ENCODE measurements at places on chromosomes 13 and 19. TPM values are rescaled to one million over a fixed set of nuclear protein-coding genes. Genes with fewer than 3 reads are reported as not detected.

The MYH14 gene
- 221 TPM for polyA plus RNA-seq

The REX1BD gene
- 47.2 TPM for polyA plus RNA-seq

The CACNG6 gene
- polyA plus RNA-seq, result 0.04 TPM

DNA sequence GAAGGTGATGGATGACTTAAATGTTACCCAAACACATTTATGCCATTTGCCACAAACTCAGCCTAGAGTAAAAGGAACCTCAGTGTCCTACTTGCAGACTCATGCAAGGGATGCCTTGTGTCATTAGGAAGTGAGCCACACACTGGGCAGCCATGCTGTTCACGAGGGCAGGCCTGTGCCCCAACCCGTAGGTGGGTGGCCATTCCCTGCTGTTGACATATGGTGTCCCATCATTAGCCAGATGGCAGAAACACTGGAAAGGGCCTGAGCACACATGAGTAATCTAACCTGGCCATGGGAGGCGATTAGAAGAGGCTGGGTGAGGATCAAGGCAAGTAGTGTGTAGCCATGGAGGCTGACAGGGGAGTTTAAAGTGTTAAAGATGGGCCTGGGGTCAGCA, 9.7 kb upstream of the LRCH1 start:
- DNase-seq, result no peak
- peaks cover 2% of the 10 kb centered on the region for H3K27me3 ChIP-seq
- H3K4me3 ChIP-seq, result no peak overlapping the region
- H3K27ac ChIP-seq, result no peak overlapping the region

GRCh38 chr13:37485756-37486155, 112.8 kb downstream of the POSTN start:
- no peaks in the 10 kb centered on the region for H3K27me3 ChIP-seq
- no peak for DNase-seq
- H3K36me3 ChIP-seq, result no peaks in the 10 kb centered on the region
- no peak overlapping the region for H3K27ac ChIP-seq

DNA sequence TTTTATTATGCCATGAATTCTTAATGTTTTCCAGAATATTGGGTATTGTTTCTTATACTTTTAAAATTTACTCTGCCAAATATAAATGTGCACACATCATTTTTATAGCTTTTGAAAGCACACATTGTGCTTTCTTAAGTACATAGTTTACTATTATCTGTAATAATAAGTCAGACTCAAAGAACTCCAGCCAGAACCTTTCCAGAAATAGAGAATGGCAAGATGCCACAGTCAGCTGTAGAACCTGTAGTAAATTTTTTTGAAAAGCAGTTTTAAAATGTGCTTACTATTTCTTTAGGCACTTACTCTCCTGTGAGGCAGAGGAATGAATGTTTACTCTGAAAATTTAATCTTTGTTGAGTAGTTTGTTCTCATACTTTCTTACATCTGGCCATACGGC, 1287.1 kb downstream of the PCDH9 start:
- H3K4me3 ChIP-seq, result no peak overlapping the region
- H3K36me3 ChIP-seq, result no peaks in the 10 kb centered on the region
- no peak overlapping the region for H3K27ac ChIP-seq

- no peaks in the 10 kb centered on the region for H3K36me3 ChIP-seq
- H3K4me3 ChIP-seq, result no peak overlapping the region
- peaks cover 90% of the 10 kb centered on the region for H3K27me3 ChIP-seq
- DNase-seq, result no peak
- H3K27ac ChIP-seq, result no peak overlapping the region
- H3K4me1 ChIP-seq, result peaks cover 5% of the 10 kb centered on the region
These were observed 468 bp downstream of the S1PR5 start for GRCh38 chr19:10516671-10517286.

DNA sequence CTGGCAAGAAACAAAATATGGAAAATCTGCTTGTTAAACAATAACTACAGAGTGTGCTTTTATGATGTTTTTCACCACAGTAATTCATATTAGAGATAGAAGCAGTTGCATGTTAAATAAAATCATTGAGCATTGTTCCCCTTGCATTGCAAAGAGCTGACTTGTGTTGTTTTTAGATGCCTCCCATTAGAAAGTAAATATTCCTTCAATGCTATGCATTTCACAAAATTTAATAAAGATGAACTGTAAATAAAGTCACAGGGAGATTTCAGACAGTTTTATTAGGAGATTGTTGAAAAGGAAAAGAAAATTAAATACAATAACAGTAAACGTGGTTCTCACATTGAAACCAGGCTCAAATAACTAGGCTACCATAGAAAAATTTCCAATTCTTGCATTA, 429.3 kb downstream of the DACH1 start:
- no peaks in the 10 kb centered on the region for H3K4me1 ChIP-seq
- no peaks in the 10 kb centered on the region for H3K27me3 ChIP-seq
- no peaks in the 10 kb centered on the region for H3K36me3 ChIP-seq

GRCh38 chr19:5271145-5271544, 69.5 kb downstream of the PTPRS start:
- H3K4me3 ChIP-seq, result no peak overlapping the region
- no peak overlapping the region for H3K27ac ChIP-seq
- no peaks in the 10 kb centered on the region for H3K4me1 ChIP-seq
- no peak for DNase-seq
- peaks cover 7% of the 10 kb centered on the region for H3K36me3 ChIP-seq

DNA sequence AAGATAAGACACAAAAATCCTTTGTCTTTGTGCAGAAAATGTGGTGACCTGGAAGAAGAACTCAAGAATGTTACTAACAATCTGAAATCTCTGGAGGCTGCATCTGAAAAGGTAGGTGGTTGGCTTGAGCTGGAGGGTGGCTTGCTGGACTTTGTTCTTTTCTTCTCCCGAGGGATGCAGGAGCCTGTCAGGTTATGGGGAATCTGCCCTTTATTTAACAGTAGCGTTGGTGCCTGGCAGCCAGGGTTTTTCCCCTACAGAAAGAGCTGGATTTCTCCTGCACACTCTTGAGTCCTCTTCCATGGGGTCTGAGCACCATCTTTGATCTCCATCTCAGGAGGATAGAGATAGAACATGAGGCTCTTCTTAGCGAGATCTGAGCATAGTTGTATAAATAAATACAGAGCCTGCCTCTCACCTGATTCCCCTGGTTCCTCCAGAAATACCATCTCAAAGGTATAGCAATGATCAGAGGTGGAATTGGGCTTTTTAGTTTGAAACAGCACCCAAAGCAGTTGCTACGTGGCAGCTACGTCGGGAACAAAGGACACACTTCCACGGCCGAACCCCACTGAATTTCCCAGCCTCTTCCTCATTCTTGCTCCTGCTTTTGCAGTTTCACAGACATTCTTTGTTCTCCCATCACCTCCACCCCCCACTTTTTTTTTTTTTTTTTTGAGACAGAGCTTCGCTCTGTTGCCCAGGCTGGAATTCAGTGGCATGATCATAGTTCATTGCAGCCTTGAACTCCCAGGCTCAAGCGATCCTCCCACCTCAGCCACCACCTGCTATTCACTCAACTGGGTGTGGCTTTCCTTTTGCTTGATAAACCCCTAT, 12.9 kb downstream of the TPM4 start:
- peaks cover 87% of the 10 kb centered on the region for H3K36me3 ChIP-seq
- H3K4me3 ChIP-seq, result no peak overlapping the region
- H3K27me3 ChIP-seq, result no peaks in the 10 kb centered on the region
- peaks cover 31% of the 10 kb centered on the region for H3K4me1 ChIP-seq
